CD8-positive, alpha-beta T cell (primary cell): ENCODE measurements at places on chromosomes 1 and 21.

GRCh38 chr1:185432948-185433347 is 115.9 kb upstream of the IVNS1ABP start:
- DNase-seq: no peak

DNA sequence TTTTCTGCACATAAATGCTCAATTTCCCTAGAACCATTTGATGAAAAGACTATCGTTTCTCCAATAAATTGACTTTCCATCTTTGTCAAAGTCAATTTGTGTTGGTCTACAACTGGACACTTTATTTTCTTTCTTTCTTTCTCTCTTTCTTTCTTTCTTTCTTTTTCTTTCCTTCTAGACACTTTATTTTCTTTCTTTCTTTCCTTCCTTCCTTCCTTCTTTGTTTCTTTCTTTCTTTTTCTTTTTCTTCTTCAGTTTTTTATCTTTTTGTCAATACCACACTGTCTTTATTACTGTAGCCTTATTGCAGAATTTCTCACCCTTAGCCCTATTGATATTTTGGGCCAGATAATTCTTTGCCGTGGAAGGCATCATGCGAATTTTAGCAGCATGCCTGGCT is 73.5 kb downstream of the FASLG start:
- no peak for DNase-seq

DNA sequence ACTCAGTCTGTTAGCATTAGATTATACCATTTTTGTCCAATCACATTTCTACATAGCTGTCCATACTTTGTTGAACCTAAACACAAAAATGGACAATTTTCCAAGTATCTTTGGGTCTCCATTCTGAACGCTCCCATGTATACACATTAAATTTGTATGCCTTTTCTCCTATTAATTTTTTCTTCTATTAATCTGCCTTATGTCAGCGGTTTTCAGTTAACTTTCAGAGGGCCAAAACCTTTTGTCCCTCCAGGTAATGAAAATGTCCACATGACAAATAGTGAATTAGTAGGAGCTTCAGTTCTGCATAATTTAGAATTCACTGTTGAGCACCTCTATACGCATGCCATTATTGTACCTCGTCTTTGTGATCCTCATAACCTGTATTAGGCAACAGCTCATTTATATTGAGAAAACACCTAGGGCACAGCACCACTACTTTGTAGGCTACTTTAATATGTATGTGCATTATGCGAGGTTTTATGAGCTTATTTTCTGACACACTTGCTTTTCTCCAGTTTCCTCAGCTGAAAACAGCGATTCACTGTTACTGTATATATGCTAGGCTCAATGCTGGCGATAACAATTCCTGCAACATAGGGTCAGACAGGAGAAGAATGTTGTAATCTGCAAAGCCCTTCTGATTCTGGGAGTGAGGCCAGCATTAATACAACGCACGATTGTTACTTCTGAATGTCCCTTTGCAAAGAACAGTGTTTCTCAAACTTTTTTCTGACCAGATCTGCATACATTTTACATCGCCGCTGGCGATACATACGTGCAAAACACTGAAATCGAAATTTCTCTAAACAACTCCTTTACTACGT is 1.1 kb upstream of the ABCD3 start:
- DNase-seq: no peak

GRCh38 chr1:157442065-157442464 is 110.2 kb downstream of the FCRL5 start:
- no peak for DNase-seq

DNA sequence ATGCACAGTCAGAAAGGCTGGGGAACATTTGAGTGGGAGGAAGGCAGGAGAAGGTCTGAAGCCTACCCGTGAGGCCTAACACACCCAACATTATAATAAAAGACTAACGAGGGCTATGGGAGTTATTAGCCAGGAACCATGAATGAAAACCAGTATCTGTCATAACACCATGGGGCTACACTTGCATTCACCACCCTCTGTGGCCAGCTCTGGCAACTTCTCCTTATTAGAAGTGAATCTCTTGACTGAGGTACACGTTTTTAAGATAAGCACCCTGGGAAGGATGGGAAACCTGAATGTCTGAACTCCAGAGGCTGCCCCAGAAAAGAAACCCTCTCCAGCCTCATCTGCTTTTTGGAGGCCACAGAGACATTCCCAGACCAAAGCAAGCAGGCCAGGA is 204.3 kb upstream of the RAB4A start:
- DNase-seq: no peak

DNA sequence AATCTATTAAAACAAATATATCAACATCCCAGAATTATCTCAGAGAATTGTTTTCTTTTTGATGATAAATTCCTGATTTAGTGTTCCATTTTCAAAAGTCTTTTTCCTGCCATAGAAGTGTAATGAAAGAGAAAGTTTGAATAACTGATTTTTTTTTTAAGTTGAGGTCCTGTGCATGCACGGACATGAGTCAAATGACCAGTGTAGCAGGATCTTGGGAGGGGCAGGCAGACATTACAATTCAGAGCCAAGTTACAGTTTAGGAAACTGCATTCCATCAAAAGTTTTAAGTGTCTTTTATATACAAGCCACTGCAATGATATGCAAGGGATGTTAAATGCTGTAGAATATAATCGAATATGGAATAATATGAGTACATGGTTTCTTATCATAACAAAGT is 227.5 kb downstream of the HMCN1 start:
- no peak for DNase-seq

GRCh38 chr1:74392840-74393239 is 119.6 kb downstream of the LRRC53 start:
- DNase-seq: no peak

DNA sequence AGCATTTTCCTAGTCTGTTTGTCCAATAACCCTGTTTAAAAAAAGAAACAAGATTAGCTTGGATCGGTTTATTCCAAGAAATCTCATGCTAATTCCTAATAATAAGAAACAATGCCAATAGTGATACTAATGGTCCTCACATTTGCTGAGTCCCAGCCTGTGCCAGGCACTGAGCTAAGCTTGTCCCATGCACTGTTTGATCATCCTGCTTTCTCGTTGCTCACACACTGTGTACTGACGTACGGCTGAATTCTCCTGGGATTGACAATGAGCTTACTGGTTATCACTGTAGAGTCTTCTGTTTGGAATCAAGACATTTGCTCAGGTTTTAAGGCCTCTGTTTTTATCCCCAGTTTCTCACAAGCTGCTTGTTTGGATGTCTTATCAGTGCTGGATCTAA is 71.1 kb downstream of the CACNA1E start:
- DNase-seq: no peak

GRCh38 chr1:209417761-209418160 is 165.8 kb upstream of the CAMK1G start:
- no peak for DNase-seq

- DNase-seq: no peak
Observed at GRCh38 chr1:48792961-48793360, 16.3 kb upstream of the BEND5 start.

DNA sequence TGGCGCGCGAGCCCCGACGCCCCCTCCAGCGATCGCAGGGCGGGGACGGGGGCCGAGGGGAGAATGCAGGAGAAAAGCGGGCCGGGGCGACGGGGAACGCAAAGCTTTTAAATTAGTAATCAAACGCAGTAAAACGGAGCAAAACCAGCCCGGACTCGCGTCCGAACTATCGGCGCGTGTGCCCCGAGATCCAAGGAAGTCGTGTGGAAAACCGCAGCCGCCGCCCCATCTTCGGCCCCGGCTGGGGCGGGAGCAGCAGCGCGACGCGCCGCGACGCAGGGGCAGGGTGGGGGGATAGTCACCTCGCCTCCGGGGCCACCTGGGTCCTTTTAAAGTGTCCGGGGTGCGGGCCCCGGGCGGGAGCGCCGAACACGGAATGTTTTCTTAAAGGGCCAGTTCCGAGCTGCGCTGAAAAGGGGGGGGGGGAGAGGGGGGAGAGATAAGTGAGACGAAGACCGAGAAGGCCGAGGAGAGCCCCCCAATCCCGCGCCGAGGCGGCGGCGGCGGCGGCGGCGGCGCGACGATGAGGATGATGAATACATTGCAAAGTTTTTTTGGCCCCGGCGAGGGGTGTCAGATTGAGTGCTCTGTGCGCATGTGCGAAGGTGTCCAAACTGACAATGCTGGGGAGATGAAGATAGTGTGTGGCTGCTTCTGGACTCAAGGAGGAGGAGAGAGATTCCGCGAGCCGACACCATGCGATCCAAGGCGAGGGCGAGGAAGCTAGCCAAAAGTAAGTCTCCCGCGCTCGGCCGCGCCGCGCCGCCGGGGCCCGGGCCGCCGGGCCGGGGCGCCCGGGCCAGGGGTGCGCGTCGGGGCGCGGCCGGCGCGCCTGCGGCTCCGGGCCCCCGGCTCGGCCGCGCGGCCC is at the start of gene PRDM16:
Gene PRDM16 (plus strand): TSS at position 640 of the 868 bp plus-strand sequence. CDS start 57 bp downstream, at position 697.
- no peak for DNase-seq

DNA sequence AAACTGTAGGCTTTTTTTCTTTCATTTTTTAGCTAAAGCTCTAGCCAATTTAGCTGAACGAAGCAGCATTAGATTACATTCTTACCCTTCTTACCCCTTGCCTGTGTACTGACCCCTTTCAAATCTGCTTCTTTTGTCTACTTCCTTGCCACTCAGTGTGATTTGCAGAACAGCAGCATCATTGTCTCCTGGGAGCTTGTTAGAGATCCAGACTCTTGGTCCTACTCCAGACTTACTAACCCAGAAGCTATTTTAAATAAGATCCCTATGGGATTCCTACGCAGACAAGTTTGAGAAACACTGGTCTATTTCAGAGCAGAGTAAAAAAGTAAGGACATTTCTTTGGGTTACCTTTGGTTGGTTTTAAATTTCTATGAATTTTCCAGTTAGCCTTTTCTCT is 13.8 kb downstream of the LRRC39 start:
- DNase-seq: no peak

GRCh38 chr1:12654657-12655056 is 10.8 kb downstream of the AADACL4 start:
- no peak for DNase-seq

GRCh38 chr1:64590316-64590715 is 120.4 kb downstream of the CACHD1 start:
- no peak for DNase-seq

- DNase-seq: no peak
Observed at GRCh38 chr1:164619006-164619784, 60.2 kb downstream of the PBX1 start.

DNA sequence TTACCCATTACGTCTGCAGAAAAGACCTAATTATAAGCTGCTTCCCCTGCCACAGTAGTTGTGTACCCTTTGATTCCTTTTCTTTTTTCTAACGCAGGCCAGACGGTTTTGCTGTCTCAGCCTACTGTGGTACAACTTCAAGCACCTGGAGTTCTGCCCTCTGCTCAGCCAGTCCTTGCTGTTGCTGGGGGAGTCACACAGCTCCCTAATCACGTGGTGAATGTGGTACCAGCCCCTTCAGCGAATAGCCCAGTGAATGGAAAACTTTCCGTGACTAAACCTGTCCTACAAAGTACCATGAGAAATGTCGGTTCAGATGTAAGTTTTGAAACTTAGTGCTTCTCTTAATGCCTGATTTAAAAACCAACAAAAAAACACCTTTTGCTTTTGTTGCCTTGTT is 35.8 kb downstream of the ATF6 start:
- DNase-seq: no peak

DNA sequence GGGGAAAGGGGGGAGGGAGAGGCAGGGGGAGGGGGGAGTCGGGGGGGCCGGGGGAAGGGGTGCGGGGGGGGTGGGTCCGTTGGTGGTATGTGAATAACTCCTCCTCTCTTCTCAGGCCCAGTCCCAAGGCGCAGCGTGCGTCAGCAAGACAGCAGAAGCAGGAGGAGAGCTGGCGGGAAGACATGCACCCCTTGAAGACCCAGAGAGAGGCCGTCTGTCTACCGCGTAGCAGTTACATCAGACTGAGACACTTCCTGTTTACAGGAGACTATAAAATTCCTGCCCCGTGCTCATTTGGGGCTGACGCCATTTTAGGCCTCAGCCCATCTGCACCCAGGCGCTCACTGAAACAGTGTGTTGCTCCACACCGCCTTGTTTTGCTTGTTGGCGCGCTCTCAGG is 55.3 kb downstream of the SETD4 start:
- no peak for DNase-seq

GRCh38 chr1:91007827-91008226 is 14.0 kb downstream of the ZNF644 start:
- DNase-seq: no peak

DNA sequence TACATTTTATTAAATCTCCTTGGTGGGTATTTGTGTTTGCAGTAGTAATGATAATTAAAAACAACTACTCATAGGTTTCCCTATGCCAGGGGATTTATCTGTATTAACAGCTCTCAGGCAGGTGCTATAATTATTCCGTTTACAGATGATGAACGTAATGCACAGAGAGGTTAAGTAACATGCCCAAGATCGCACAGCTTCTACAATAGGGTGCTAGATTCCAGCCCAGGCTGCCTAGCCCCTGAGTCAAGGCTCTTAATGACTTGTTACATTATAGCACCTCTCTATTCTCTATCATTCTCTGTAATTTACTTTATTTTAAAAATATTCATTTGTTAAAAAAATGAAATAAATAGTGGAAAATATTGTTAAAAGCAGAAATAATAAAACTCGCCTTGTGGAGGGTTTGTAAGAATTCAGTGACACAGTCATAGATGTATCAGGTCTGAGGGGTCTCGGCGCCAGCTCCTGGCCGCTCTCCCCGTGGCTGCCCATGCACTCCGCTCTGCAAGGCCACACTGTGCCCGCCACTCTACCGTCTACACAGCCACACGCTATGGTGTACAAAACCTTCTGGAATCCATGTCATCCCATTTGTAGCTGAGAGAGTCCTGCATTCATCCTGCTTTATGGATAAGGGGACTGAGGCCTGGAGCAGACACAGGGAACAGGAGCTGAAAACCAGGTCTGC is 562.2 kb downstream of the MATN1 start:
- no peak for DNase-seq

DNA sequence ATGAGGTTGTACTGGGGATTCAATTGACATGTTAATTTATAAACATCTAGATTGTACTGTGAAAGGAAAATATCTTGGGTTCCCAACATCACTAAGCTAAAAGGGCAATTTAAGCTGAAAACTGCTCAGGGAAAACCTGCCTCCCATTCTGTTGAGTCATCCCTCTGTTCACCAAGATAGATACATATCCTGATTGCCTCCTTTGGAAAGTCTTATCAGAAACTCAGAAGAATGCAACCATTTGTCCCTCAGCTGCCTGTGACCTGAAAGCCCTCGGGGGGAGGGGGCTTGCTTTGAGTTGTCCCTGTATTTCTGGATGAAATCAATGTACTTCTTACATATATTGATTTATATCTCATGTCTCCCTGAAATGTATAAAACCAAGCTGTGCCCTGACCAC is 187.0 kb upstream of the ETV3 start:
- no peak for DNase-seq

DNA sequence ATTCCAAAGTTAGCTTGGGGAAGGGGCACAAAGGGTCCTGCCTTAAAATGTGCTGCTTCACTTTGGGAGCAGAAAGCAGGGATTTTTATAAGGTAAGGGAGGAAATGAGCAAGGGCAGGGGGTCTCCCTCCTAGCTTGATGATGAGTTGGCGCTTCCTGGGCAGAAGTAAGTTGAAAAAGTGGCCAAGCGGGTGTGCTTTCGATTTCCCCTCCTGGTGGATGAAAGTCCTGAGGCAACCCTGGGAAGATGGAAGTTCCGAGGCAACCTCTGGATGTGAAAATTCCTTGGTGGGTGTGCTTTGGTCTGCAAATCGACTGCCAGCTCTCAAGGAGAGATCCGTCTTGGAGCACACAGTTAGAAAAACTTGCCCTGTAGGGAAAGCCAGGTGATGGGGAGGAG is 41.7 kb upstream of the CD2 start:
- DNase-seq: no peak

- DNase-seq: no peak
Observed at GRCh38 chr1:22607154-22607553, 29.3 kb upstream of the C1QA start.
